Right cardiac atrium (tissue), 5 donors: ENCODE measurements at places on chromosomes 1 and 21. TPM values are rescaled to one million over a fixed set of nuclear protein-coding genes. Genes with fewer than 3 reads are reported as not detected.

Gene ACP6
- 16.3 TPM for total RNA-seq

Gene SLC19A2
- total RNA-seq: 26.5 TPM

Gene KPRP
- not detected for total RNA-seq

Gene MAGI3
- 7.8 TPM for total RNA-seq
